ENCODE measurements at places on chromosomes 16 and 17. TPM values are rescaled to one million over a fixed set of nuclear protein-coding genes. Genes with fewer than 3 reads are reported as not detected.

TMEM238L gene
- not detected for total RNA-seq

OTOA gene
- not detected for total RNA-seq

TERB1 gene
- 0.59 TPM for total RNA-seq

MYH2 gene
- not detected for total RNA-seq

PRSS21 gene
- total RNA-seq, result not detected

WNT9B gene
- not detected for total RNA-seq
